NCI-H1436 (cell line): ENCODE measurements at places on chromosomes 6 and 20.

DNA sequence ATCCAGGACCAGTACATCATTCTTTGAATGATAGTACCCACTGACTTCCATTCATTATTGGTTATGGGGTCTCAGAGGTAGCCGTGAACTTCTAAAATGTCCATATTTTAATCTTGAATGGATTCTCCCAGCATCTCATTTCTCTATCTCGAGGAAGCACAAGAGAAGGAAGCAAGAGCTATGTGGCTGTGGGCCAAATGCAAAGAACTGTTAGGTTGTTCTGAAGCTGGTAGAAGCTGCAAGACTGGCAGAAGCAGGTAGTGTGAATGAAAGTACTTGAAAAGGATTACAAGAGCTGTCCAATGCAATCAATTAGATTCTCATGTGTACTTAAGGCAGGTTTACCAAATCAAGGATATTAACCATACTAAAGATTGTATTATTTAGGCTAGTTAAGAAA, 1131.8 kb downstream of the GRIK2 start:
- no peak for DNase-seq

GRCh38 chr20:57782631-57783041, 72.8 kb upstream of the PMEPA1 start:
- no peak for DNase-seq

- no peak for DNase-seq
These were observed 168.3 kb upstream of the STMND1 start for GRCh38 chr6:16933532-16933931.

- no peak for DNase-seq
These were observed 20.7 kb downstream of the DYNLRB1 start for GRCh38 chr20:34536798-34537394.

DNA sequence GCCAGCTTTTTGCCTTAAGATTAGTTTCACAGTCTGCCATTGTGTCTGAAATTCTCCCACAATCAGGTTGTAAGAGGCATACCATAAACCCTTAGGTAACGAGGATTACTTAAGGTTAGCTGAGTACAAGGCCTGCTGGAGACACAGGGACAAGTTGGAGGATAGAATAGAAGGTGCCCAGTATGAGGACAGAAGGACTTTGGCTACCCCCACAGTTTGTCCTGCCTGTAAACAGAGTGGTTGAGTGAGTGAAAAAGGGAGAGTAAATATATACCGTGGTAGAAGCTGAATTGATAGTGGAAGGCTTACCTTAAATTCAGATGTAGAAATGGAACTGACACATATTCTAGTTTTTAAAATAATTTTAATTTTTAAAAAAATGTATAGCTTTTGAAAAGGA, 19.3 kb downstream of the RPRD1B start:
- no peak for DNase-seq
